Activated CD4-positive, CD25-positive, alpha-beta regulatory T cell treated with anti-CD3 and anti-CD28 coated beads, Interleukin-2, amount 50 U/mL, for 24 hours (primary cell): ENCODE measurements at places on chromosomes 6 and 20.

DNA sequence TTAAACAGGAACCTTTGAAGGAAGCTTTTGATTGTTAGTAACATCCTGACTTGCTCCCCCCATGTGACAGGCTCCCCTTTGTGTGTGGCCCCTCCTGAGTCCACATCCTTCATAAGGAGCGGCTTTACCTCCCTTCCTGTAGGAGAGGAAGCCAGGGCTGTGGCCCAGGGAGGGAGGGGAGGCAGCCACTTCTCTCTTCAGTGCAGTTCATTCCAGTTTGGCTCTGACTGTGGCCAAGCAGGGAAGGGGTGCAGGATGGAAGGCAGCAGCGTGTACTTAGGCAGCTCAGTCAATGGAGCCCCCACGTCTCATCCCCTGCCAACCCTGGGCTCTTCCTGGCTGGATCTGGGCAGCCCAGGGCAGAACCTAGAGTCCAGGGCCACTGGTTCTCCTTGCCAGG lies 295.2 kb downstream of the QKI start:
- no peak for ATAC-seq

DNA sequence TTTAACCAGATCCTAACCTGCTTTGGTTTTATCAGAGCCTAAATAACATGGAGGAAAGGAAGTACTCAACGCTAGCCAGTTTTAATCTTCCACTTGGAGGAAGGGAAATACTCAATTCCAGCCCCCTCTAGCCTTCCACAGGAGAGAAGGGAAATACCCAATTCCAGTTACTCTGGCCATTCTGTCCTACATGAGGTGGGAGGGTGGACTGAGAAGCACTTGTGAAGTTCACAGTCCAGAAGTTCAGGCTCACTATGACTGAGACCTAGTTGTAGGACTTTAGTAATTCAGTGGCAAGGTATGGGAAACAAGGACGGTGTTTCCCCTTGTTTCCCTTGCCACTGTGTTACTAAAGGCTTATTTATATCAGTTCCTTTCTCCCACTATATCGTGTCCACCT lies 672.0 kb downstream of the RFPL4B start:
- ATAC-seq, result no peak

GRCh38 chr6:31580438-31580740 lies 1.8 kb downstream of the LTB start:
- no peak for ATAC-seq

GRCh38 chr6:80733641-80734040 lies 627.2 kb downstream of the BCKDHB start:
- ATAC-seq, result no peak

DNA sequence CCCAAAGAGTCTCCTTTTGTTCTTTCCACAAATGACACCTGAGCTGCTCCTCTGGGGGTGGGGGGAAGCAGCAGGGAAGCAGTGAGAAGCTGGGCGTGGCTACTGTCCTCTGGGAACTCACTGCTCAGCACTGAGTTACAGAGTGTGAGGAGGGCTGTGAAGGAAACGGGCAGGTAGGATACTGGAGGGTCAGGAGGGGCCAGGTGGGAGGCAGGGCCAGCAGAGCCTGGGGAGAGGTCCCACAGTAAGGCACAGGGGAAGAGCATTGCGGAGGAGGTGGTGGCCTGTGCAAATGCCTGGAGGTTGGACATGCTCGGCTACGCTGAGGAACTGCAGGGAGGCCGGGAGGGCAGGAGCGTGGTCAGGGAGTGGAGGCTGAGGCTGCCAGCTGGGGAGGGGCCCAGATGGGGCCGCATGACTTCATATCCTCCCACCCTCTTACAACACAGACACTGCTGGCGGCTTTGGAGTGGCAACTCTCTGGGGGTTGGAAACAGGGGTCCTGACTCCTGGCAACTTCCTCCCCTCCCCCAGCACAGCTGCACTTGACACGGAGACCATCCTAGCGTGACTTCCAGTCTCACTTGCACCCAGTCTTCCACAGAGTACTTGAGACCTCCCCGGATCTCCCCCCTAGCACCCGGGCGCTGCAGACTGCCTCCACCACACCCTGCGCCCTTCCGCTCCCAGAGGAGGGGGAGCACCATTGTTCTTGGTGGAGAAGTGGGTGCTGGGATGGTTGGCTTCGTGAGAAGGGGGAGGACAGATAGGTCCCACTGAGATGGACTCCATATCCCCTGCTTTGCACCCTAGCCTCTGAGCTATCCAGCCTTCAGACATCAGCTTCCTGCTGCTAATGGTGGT lies 34.2 kb downstream of the RBM38 start:
- ATAC-seq, result no peak

GRCh38 chr6:73790574-73790973 lies 94.6 kb downstream of the CD109 start:
- no peak for ATAC-seq

GRCh38 chr20:51431321-51431720 lies 111.2 kb downstream of the NFATC2 start:
- ATAC-seq, result no peak

DNA sequence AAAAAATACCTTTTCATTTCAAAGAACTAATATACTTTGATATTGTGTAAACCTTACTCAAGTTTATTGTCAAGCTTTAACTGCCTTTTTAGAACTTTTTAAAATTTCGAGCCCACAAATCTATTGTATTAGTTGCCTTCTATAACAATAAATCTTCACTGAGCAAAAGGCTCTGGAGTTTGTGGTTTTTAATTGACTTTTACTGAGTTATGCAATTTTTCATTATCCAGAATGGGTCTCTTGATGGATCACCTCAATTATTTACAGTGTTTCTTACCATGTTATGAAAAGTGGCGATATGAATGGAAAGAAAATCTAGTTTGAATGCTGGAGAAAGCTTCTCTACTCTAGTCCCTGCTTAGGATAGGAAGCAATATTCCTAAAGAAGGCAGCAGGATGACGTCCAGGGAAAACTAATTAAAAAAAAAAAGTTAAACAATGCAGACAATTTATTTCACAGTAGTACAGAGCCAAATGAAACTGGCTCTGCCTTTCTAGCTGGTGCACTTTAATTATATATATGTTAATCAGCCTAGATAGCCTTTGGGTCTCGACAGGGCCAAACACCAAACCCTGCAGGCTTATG lies 5.0 kb downstream of the ID4 start:
- ATAC-seq, result no peak

DNA sequence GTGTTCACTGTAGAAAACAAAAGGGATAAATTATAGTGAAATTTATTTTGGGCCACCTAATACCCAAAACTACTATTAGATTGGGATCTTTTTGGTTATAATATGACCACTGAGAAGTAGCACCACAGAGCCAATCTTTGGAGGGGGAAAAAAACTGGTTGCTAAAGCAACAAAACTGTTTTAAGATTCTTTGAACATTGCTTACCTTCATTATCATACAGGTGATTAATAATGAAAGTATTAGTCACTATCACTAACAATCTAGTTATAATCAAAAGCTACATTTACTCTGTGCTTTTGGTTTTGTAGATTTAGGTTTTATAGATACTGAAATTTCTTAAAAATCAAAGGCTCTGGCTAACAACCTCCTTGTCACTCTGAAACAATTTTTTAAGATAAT lies 31.7 kb downstream of the STX7 start:
- ATAC-seq, result peak; percentile 84

DNA sequence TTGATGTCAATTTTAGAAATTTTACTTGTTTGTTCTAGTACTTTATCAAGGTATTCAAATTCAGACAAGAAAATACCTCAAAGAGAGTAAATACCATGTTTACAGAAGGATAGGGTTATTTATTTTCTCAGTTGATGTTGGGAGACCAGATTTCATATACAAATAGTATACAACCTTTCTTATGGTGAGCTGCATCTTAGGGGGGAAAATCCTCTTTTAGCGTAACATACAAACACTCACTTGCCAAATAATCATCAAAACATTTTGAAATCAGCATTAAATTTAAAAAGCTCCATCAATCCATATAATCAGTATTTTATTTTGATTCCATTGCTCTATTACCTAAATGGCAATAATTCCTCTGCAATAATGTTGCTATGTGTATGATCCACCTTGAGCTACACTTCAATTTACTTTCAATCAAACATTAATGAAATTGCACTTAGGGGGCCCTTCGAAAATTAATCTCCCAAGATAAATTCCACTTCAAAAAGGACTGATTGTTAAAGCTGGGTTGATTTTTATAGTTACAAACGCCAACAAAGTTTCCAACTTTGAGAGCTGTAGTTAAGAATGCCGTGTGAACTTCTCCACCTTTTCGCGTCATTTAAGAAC lies 2.2 kb downstream of the NKX2-4 start:
- ATAC-seq, result no peak

DNA sequence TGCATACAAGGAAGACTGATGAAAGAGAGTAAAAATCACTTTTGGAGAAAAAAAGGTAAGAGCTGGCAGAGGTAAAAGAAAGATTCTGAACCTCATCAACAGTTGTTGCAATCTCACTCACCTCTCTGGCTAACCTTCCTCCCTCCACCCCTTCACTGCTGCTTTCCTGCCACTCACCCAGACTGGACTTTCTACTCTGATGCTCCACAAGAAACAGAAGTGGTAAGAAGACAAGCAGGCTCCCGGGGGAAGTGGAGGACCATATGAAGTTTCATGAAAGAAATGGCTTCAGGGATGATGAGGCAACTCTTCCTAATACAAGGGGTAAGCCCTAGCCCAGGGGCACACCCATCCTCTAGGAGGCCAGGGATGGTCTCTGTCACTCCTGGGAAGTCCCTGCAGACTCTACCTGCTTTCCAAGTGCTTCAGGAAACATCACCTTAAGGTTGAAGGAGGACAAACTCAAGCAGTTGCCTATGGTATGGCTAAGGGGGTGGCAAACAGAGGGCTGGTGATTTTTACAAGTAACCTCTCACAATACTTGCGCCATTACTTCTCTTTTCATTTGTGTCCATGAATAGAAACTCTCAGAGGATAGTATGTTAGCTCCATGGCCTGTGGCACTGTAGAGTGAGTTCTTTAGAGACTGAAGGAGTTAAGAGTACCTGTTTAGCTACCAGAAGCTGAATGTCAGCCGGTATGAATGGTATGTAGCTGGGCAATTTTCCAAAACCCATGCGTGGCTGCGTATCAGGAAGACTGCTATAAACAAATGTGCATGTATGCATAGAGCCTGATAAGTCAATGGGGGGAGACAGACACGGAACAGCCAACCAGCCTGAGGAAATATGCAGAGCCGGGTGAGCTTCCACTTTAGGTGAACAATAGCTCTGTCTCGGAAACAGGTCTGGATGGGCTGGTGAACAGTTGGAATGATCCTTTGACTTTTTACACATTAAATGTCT lies 112.0 kb downstream of the BACH2 start:
- no peak for ATAC-seq

- no peak for ATAC-seq
These were observed 341.7 kb downstream of the CDH26 start for GRCh38 chr20:60299951-60300350.

GRCh38 chr6:37306624-37307222 lies 47.1 kb upstream of the RNF8 start:
- ATAC-seq, result no peak

DNA sequence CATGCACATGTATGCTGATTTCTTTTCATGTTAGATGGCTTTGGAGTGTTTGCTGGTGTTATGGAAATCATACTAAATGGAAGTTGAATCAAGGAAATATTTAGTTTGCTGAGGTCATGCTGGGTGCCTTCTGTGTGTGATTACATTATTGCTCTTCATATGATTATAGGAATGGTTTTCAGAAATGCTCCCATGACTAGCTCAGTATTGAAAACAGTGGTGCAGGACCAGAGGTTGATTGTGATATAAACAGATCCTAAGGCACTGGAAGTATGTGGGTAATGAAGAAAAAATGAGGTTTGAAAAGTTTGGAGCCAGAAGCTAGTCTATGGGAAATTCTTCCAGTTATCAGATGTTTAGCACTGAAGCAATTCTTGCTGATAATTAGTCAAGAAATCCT lies 693.1 kb downstream of the UTRN start:
- no peak for ATAC-seq

DNA sequence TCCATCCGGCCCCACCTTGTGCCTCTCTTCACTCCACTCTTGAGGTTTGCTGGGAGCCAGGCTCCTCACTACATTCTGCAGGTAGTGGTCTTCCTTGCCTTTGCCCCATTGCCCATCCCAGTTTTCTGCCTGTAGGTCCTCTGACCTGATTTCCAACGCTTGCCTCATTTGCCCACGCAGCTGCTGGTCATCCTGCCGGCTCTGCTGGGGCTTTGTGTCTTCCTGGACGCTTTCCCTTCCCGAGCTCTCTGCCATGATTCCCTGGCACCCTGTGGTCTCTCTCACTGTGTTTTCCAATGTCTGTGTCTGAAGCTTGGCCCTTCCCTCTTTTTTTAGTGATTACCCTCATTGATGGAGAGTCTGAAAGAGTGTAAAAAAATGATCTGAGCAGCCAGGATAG lies 451.6 kb downstream of the UTRN start:
- ATAC-seq, result no peak

DNA sequence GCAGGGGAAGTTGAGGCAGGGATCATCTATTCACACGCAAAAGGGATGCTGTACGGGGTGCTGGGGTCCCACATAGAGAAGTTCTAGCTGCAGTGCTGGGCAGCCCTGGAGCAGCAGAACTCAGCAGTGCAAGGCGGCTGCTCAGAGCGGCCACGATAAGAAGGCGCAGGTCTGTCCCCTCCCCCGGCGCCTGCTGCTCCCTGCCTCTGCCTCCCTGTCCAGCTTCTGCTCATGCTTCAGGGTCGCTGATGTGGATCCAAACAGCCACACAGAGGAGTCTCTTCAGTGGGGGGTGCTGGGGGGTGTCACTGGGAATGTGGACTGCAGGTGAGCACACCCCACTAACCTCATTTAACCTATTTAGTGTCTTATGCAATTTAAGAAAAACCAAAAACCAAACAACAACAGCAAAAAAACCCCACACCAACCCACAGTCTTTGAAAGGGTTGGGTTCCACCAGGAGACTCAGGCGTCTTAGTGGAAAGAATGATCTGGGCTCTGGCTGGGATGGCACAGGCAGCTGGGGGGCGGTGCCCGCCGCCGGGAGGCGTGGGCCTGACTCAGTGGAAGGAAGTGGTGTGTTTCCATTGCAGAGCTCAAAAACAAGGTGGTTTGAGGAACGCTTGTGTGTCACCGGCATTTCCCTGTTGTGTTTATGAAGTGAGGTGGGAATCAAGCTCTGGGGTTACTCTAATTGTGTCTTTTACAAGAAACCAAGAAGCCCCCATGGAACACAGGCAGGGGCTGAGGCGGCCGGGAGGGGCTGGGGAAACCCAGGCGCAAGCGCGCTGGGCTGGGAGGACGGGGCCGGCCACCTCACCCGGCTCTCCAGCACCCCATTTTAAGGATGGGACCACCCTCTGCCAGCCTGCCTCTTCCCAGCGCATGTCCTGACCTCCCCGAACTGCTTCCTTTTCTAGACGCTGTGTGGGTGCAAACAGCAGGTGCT lies 55.1 kb downstream of the IRF4 start:
- ATAC-seq, result peak; percentile 89

- ATAC-seq, result no peak
These were observed 14.7 kb upstream of the PLCB4 start for GRCh38 chr20:9054176-9054575.

- peak; percentile 64 for ATAC-seq
These were observed 124.5 kb downstream of the MRPL14 start for GRCh38 chr6:44002593-44003344.

- no peak for ATAC-seq
These were observed 93.3 kb downstream of the HS3ST5 start for GRCh38 chr6:114249522-114249921.

DNA sequence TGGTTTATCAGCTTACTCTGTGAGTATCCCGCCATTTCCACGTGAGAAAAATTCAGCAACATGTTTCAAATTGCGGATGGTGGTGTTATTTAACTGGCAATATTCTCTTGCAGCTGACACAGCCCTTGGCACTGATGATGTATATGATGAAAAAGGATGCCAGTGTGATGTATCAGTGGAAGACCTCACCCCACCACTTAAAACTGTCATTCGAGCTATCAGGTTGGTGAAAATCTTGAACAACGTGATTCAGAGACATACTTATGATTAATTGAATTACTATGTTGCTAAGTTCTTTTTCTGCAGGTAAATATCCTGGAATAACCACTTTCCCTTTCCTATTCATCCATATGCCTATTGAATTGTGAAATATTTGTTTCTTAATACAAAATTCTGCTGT lies 55.7 kb downstream of the KHDC1L start:
- ATAC-seq, result no peak
